Stimulated activated CD8-positive, alpha-beta memory T cell treated with anti-CD3 and anti-CD28 coated beads, Interleukin-2, amount 100 ng/mL, for 1 hour (primary cell): ENCODE measurements at places on chromosomes 5 and 9.

- DNase-seq = no peak
These were observed 19.6 kb upstream of the RNF20 start for GRCh38 chr9:101514071-101514470.

- no peak for DNase-seq
These were observed 144.1 kb downstream of the MAT2B start for GRCh38 chr5:163649514-163649913.

DNA sequence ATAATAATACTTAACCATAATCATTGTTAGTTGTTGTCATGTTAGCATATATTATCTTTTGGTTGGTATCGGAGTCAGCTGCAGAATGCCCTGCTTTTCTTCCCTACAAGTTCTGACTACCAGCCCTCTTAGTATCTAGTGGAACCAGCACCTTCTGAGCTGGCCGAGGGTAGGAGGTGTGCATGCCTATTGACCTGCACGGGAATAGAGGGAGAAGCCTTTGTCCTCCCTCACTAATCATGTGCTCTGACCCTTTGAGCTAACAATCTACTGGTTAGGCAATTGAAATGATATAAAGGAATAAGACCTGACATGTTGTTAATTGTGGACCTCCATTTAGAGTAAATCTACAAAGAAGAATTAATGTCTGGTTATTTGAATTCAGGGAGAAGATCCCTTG lies 4.1 kb downstream of the PCSK5 start:
- no peak for DNase-seq

GRCh38 chr5:72692231-72692637 lies 124.2 kb upstream of the TNPO1 start:
- DNase-seq = no peak

DNA sequence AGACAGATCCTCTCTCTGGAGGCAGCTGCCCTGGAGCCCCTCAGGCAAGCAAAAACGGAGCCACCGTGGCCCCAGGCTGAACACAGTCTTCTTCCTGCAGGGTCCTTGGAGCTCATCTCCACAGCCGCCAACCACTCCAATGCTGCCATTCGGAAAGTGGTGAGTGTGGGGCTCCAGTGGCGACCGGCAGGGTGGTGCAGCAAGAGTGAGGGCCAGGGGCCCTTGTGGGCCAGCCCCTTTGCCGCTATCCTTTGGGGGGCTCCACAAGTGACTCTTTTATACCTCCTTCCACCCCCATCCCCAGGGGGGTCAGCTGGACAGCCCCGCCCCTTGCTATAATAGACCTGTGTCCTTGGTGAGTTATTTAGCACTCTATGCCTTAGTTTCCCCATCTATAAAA lies 47.4 kb upstream of the SUSD3 start:
- no peak for DNase-seq

DNA sequence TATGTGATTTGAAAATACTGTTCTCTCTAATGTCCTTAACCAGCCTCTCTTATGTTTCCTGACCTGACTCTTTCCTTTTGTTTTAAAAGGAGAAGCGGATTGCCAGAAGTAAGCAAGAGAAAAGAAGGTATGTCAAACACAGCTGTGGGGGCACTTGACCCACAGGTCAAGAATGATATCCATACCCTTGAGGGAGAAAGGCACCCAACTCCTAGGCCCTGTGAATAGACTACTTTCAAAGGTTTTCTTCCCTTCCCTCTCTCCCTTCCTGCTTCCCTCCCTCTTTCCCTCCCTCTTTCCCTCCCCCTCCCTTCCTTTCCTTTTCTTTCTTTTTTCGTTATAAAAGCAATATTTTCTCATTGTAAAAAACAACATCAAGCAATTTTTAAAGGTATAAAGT lies 306.8 kb downstream of the TRPM3 start:
- DNase-seq = no peak

DNA sequence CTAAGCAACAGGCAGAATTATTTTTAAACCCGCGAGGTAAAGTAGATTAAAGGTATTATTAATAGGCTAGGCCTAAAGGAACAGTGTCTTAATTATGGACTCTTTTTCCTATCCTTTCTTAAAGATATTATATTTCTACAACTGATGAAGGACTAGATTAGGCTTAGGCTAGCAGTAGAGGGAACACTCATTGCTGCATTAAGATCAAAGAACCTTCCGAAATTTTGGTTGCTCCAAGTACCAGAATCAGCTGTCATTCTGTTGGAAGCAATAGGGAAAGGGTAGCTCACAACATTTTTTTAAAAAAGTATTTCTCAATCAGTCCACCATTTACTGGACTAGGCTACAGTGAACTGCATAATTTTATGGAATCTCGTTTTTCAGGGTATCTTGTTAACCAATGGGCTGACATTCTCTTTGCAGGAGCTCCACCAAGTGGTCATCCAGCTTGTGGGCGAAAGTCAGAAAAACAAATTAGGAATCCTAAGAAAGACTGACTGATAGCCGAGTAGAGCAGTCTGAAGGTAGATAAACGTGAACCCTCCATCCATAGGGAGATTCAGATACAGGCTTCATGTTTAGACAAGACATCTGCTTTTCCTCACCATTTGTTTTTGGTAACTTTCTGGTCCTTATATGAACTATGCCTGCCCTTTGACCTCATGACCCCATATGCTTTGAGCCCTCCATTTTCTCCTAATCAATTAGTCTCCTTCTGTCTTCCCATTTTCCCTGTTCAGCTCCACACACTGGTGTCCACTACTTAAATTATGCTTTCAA lies 103.6 kb upstream of the CHD1 start:
- no peak for DNase-seq

- no peak for DNase-seq
These were observed 17.1 kb downstream of the IGIP start for GRCh38 chr5:140142856-140143255.

GRCh38 chr9:115109486-115109885 lies 8.5 kb downstream of the TNC start:
- no peak for DNase-seq
